ENCODE measurements at places on chromosomes 6 and 20.

DNA sequence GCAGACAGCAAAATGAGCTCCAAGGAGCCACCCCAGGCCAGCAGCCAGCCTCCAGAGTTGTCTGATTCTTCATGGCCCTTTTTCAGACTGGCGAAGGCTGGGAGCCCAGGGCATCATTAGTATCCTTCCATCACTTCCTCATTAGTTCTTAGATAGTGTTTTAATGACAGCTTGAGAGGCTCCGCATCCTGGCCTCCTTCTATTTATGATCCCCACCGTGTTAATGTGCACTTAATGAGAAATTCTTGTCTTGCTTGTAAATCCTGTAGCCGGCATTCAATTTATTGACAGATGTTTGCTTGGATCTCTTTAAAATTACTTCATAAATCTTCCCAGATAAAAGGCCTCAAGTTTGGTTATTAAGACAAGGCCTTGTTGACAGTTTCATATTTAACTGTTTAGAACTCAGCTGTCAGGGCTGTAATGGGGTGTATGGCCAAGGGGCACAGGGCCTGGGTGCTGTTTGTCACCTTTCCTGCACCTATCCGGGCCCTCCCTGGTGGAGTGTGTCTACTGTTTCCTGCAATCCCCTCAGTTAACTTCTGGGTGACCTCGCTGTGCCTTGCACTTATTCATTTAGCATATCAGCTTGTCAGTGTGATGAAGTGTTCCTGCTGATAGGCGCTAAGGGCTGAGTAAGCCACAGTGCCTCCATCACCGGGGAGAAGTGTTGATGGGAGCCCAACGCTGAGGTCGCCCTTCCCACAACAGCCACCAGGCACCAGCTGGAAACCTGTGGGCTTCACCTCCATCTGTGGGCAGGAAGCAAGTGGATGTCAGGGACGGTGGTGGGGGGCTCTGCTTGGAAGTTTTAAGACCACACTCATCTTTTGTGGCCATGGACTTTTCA, 169.3 kb downstream of the TSHZ2 start:
- DNase-seq, result no peak

DNA sequence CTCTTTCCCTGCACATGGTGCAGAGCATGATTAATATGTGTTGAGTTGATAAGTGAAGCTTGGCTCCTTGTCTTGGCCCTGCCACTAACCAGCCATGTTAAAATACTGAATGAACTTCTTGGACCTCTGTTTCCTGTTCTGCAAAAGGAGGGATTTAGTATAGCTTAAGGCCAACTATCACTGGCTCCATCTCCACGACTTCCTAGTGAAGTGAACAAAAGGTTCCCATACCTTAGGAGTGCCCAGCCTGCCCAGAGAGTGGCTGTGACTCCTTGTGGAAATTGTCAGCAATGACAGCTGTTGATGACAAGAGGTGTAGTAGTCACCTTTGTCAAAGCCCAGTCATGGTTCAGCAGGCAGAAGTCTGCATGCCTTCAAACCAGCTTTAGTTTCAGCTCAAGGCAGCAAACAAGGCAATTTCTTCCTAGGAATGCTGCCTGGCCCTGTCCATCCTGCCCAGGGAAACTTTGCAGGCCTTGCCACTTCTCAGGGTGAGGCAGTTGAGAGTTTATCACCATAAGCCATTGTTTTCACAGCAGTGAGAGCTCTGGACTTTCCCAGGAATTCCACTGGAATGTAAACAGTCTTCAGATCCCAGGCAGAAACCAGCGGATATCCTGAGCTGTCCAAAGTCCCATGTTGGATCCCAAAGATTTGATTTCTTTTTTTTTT, 169.7 kb upstream of the TNFAIP3 start:
- DNase-seq, result no peak

DNA sequence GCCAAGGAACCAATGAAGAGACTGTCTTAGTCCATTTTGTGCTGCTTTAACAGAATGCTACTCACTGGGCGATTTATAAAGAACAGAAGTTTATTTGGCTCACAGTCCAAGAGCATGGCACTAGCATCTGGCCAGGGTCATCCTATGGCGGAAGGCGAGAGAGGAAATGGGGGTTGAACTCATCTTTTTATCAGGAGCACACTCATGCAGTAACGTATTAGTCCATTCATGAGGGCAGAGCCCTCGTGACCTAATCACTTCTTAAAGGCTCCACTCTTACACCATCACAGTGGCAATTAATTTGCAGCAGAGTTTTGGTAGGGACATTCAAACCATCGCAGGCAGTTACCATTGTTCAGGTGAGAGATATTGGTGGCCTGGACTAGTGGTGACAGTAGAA, 8.5 kb downstream of the ARFGEF2 start:
- DNase-seq, result no peak

- no peak for DNase-seq
These were observed 55.0 kb downstream of the COL12A1 start for GRCh38 chr6:75150685-75151412.

DNA sequence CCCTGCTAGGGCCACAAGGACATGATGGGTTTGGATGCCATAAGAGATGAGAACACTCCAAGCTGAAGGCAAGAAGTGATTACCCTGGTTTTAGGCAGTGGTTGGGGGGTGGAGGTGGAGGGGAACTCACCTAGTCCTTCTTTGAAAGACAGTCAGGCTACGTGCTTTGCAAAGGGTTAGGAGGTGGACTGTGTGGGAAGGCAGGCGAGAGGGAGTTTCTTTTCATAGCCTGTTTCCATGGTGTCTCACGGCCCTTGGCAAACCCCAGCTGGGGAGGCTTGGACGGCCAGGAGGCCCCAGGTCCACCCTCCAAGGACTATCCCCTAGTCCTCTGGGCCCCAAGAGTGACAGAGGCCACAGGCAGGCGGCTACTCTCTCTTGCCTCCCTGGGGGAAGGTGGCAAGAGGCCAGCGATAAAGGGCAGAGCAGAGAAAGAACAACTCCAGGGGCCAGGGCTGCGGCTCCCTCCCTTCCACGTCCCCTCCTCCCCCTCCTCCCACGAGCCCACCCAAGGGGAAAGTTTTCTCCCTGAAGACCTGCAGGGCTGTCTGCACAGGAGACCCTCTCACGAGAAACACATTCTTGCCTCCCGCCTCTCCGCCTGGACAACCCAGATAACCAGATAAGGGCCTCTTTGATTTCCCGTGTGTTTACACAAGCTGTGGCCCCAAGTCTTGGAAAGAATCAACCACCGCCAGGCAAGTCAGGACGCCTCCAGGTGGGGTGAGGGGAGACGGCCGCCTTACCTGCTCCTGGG, 74.4 kb downstream of the NOL4L start:
- DNase-seq, result no peak

GRCh38 chr6:137805622-137806021, 61.4 kb upstream of the TNFAIP3 start:
- no peak for DNase-seq

- DNase-seq, result no peak
These were observed 1.6 kb upstream of the SERPINB1 start for GRCh38 chr6:2843138-2843740.

DNA sequence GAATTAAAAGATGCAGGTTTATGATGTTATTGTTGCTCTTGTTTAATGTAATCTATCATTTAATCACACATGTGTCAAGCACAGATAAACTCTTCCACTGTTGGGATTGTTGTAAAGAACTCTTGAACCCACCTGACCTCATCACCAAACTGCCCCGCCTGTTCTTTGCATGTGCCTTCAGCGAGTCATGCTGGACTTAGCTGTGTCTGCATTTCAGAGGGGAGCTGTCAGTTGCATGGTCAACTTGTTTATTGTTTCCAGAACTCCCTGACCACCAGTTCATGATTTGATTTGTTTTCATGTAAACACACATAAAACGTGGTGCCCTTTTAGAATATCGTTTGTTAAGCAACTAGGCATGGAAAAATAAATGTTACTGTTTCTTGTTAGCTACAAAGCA, 93.6 kb downstream of the KHDC1L start:
- no peak for DNase-seq

DNA sequence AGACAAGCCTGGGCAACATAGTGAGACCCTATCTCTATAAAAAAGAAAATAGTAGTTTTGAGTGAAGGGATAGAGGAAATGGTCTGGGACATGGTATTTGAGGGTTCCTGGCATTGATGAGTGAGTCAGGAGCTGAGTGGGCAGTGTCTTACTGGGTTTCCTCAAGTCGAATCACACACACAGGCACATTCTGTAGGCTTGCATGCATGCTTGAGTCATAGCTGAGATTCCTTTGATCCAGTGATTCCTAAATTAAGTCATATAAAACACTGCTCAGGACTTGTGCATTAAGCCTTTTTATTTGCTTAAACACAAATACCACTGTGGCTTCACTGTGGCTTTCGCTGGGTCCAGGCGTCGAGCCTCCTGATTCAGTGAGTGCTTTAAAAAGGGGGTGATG, 71.8 kb upstream of the TMEM181 start:
- DNase-seq, result no peak

DNA sequence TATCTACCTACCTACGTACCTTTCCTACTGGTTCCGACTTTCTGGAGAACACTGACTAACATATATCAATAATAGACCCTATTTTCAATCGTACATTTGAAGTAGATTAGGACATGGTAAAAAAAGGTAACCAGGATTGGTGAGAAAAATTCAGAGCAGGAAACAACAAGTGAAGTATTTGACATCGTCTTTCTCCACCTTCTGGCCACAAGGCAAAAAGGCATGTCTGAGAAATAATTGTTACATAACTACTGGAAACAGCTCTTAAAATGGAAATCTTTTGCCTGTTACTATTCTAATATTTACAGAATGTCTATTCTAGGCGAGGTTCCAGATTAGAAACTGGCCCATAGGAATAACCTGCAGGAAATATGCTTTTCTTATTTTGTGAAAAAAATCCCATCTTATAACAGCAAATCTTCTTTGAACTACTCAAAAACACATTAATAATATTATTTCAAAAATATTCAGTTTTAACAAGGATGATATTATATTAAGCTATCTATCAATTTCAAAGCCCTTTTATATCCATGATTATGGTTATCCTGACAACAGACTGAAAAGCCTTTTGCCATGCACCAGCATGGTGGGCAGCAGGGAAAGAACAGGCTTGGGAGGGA, 80.8 kb downstream of the RCAN2 start:
- no peak for DNase-seq

DNA sequence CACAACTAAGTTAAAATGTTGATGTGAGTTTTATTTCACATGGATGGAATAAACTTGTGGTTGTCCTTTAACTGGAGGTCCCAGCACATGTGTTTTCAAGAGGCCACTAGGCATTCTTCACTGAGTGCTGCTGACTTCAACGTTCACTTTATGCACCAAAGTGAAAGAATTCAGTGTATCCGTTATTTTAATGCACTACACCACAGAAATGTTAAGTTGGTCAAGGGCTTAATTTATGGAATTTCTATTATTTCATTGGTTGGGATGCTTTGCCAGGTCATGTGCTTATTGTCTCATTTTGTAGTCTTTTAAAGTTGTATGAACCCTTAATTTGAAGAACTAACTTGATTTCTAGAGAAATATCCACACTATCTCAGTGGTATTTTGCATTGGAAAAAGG, 106.4 kb downstream of the PPP1R14C start:
- DNase-seq, result no peak

DNA sequence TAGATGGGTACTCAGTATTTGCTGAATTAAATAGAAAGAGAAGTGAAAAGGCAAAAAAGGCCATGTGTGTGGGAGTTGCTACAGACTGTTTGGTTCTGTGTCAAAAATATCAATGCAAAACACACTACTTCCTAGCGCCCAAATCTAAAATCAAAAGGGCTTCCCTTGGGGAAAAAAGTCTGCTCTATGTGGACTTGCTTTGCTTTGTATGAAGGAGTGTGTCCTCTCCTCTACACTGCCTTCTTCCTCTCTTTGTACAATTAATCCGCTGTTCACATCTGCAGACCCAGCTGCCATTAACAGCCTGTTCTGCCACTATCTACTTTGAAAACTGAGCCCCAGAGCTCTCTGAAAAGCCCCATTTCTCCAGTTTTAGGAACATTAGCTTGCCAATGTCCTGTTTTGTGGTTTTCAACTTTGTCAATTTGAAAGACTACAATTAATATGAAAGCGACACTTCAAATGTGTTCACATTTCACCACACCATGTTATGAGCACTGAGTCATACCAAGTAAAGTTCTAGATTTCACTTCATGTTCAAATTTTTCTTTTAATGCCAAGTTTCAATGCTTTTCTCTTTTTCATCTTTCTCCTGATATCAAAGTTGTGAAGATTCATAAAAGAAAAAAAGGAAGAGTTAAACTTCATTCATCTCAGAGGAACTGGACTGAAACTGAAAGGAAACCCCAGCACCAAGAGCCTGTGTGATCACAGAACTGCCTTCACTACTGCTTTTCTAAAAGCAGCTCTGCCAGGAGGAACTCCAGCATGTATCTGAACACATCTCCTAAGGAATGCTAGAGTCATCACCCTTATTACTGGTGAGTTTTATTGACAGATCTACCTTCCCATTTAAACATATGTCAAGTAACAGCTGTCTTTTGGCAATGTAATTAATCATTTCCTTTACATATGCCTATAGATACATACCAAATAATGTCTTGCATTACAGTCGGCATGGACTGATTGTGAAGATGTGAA, 102.6 kb downstream of the KIF13A start:
- no peak for DNase-seq

DNA sequence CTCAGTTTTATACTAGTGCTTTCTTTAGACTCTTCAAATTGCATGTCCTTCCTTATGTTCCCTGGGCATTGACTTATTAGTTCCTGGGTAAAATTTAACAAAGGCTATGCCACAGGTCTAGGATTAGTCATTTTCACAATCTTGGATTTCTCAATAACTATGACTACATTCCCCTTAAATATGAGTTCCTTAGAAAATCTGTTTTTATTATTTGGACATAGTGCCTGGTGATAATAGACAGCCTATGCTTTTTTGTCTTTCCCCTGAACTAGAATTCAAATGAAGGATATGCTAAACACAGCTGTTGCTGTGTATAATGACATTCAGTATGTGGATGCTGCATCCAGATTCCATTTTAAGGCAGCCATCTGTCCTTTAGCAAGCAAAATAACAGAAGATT, 1252.8 kb upstream of the GJE1 start:
- DNase-seq, result no peak

- DNase-seq, result no peak
These were observed 192.5 kb downstream of the COL9A1 start for GRCh38 chr6:70110126-70111022.

GRCh38 chr6:62492192-62492822, 206.3 kb upstream of the KHDRBS2 start:
- no peak for DNase-seq

GRCh38 chr20:3471397-3472021, 691 bp downstream of the ATRN start:
- DNase-seq, result no peak

GRCh38 chr6:34938268-34938667, 49.2 kb downstream of the ANKS1A start:
- DNase-seq, result no peak

DNA sequence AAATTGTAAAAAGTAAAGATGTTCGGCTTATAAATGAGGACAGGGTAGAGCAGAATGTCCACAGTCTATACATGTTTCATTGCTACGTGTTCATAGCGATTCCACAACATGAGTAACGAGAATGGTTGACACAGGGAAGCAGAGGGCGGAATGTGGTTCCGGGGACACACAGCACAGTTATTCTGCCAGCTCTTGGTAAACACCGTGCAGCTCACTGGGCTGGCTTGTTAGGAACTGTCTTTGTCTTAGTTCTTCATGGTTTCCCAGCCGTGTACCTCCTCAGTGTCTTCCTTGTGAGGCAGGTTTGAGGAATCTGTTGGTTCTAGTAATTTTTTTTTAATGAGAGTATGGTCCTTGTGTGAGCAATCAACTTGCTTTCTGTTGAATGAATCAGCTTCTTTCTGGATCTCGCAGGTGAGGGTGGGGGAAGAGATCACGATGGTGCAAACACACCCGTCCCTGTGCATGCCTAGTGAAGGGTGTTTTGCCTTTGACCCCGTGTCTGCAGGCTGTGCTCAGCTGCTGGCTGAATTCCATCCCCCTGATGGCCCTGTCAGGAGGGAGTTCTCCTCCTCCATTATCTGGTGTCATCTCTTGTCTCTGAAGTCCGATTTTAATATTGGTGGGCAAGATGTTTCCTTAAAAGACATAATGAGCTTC, 168.2 kb downstream of the SMOC2 start:
- DNase-seq, result no peak

All from lower lobe of right lung (tissue), 2 donors.